ENCODE measurements at places on chromosomes 6 and 20. TPM values are rescaled to one million over a fixed set of nuclear protein-coding genes. Genes with fewer than 3 reads are reported as not detected.

SYNGAP1 gene
- total RNA-seq = 7.6 TPM

SEMG1 gene
- not detected for total RNA-seq

CDK19 gene
- total RNA-seq = 17.8 TPM

TRIM40 gene
- total RNA-seq = not detected

PRL gene
- total RNA-seq = not detected

ECT2L gene
- total RNA-seq = under 0.01 TPM

VGLL2 gene
- total RNA-seq = not detected

GPLD1 gene
- 0.27 TPM for total RNA-seq

DNA sequence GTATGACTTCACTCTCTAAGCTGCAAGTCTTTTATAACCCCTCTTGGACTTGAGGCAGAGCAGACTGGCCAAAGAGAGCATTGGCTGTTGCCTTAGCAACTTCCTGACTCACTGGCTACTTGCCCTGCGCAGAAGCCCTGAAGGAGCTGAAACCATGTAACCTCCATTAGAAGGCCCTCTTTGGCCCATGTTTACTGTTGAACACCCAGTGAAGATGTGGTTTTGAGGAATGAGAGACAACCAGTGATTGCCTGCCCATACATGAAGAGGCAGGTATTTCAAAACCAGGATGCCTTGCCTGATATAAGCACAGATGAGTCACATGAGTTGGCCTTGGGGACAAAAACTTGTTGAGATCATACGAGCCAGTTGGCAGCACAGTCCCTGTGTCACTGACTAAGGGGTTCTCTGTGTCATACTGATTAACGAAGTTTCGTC, 182.5 kb downstream of the EDN1 start:
- peak; percentile 93 for DNase-seq

DNA sequence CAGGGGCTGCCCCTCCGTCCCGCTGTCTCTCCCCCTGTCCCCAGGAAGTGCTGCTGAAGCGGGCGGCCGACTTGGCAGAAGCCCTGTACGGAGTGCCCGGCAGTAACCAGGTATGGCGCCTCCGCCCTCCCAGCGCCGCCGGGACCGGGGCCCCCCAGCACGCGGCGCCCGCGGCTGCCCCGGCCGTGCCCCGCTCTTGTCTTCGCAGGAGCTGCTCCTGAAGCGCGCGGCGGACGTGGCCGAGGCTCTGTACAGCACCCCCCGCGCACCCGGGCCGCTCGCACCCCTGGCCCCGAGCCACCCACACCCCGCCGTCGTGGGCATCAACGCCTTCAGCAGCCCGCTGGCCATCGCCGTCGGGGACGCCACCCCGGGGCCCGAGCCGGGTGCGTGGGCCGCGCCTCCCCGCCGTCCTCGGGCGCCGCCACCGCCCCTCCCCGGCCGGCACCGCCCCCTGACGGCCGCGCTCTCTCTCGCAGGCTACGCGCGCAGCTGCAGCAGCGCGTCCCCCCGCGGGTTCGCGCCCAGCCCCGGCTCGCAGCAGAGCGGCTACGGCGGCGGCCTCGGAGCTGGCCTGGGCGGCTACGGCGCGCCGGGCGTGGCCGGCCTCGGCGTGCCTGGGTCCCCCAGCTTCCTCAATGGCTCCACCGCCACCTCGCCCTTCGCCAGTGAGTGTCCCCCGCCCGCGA, 48.4 kb downstream of the CPXM1 start:
- no peak for DNase-seq

- DNase-seq = no peak
These were observed 1.5 kb downstream of the TFAP2A start for GRCh38 chr6:10413262-10413849.

DNA sequence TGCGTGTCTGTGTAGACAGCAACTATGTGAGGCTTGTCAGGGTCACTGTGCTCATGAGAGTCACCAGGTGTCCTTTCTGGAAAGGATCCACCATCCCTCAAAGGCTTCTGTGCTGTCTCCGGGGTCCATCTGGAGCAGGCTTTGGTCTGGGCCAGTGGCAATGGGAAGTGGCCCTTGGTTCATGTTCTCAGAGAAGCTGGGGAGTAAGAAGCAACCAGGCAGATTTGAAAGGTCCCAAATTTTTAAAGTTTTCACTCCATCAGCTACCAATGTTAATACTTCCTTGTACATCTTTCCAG, 68.2 kb downstream of the GCNT2 start:
- DNase-seq = no peak

DNA sequence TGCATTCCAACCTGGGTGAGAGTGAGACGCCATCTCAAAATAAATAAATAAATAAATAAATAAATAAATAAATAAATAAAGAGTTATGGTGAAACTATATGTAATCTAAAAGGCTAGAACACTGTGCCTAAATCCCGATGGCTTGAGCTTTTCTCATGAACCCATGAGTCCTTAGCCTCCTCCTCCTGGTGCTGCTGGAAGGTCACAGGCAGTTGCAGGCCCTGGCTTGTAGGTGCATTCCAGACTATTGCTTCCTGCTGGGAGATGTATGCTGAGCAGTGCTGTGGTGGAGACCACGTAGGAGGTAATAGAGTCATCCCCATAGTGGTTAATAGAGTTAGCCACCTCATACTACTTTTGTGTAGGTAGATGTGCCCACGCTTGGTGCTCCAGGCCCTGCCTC, 12.5 kb downstream of the PTK7 start:
- no peak for DNase-seq

DNA sequence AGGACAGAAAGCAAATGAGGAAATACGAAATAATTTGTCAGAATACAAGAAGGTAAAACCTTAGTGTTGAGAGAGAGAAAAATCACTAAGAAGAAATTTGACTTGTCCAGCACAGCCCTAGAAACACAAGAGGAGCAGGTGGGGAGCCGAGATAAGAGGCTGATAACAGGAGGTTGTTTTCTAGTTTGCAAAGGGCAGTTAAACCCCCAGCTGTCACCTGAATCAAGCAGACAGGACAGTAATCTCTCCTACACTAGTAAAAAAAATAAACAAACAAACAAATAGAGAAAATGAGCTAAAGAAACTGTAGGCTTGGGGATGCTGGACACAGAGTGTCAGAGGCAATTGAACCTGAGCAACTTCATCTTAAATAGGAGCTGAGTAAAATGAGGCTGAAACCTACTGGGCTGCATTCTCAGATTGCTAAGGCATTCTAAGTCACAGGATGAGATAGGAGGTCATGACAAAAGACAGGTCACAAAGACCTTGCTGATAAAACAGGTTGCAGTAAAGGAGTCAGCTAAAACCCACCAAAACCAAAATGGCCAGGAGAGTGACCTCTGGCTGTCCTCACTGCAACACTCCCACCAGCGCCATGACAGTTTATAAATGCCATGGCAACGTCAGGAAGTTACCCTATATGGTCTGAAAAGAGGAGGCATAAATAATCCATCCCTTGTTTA, 40.4 kb downstream of the FAM184A start:
- DNase-seq = no peak

DNA sequence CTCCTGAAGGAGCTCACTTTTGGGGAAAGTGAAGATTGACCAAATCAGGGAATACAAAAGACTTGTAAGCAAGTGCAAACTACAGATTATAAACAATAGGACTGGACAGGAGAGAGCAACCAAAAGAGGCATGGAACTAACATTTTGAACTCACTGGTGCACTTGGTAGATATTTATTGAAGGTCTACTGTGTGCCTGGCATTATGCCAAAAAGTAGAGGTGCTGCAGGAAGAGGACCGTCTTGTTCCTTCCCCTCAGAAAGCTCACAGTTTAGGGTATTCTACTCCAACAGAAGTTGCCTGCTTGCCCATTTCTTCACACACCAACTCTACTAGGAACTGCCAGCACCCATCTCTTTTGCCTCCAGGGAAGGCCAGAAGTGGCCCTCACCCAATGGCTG, 10.0 kb upstream of the TSHZ2 start:
- DNase-seq = no peak

GRCh38 chr20:35978041-35978513, 9.7 kb downstream of the CNBD2 start:
- peak; percentile 21 for DNase-seq

DNA sequence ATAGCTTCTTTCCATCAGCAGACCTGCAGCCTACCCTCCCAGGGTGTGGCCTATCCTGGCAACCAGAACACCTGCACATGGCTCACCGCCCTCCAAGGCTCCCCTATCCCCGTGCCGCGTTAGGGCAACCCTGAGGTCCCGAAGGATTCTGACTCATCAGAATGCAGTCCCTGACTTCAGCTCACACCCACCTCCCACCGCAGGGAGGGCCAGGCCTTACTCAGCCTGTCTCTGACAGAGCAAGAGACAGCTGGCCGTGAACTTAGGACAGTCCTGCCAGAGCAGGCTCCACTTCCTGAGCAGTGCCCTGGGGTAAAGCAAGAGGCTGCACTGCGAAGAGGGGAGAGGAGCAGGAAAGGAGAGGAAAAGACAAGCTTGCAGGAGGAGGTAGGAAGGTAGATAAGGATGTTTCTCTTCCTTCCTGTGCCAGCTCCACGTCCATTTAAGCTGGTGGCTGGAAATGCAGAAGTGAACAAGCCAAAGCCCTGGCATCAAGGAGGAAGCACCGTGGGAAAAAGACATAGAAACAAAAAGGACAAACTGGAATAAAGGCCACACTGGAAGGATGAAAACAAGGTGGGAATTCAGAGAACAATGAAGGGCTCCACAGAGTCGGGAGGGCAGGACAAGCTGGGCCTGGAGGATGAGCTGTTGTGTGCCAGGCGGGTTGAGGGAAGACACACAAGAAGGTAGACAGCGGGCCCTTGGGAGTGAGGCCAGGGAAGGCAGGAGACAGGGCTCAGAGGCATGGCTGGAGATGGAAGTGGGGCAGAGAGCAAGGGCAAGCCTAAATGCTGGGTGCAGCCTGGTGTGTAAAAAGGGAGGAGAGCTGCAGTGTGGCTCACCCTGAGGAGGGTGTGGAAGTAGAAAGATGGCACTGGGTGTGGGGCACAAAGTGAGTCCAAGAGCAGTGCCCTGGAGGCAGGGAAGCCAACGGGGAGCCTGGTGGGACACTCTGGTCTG, 102.7 kb downstream of the SLC23A2 start:
- peak; percentile 76 for DNase-seq

DNA sequence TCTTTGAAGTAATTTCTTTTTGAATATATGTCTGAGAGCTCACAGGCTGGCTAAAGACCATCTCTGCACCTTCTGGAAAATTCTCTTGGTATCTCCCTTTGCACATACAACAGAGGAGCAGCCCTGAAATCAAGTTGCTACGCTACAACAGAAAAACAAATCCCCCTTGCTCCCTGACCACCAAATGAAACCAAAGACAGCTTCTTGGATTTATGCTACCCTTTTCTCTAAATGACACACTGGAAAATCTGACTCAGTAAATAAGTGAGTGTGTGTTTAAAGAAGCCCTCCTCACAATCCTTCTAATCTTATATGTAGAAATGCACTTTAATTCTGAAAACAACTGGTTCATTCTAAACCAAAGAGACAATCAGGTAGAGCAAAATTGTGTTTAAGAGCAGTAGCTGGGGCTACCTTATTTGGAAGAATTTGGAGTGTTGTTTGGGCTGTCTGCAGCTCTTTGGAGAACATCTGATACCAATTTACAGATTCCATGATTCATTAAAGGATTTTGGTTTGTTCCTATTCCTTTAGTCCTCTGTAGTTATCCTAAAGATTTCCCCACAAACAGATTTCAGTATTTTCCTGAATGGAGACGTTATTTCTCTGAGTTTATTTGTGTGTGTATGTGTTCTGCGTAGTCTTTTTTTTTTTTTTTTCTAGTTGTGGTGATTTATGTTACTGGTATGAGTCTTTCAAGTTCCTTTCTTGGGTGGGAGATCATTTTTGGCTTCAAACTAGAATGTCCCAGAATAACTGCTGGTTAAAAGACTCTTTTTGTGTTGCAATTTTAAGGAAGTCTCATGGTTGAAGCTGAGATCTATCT, 36.4 kb upstream of the UTRN start:
- peak; percentile 96 for DNase-seq

DNA sequence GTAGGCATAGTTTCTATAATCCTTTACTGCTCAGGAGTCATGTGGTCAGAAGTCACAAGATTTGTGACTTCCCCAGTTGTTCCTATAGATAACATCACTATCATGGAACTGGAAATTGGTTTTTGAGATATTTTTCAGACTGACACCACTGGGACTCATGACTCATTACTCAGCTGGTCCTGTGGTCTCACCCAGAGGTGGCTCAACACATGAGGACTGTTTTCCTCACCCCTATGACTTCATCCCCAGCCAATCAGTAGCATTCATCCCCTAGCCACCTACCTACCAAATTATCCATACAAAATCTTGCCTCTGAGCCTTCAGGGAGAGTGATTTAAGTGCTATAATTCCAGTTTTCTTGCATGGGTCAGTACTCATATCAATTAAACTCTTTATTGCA, 1217.7 kb downstream of the EPHA7 start:
- DNase-seq = no peak

- DNase-seq = peak; percentile 28
These were observed 33.3 kb downstream of the GSTA3 start for GRCh38 chr6:52876056-52876787.

All from fibroblast of the aortic adventitia (primary cell).